ENCODE measurements at places on chromosomes 1 and 21.

DNA sequence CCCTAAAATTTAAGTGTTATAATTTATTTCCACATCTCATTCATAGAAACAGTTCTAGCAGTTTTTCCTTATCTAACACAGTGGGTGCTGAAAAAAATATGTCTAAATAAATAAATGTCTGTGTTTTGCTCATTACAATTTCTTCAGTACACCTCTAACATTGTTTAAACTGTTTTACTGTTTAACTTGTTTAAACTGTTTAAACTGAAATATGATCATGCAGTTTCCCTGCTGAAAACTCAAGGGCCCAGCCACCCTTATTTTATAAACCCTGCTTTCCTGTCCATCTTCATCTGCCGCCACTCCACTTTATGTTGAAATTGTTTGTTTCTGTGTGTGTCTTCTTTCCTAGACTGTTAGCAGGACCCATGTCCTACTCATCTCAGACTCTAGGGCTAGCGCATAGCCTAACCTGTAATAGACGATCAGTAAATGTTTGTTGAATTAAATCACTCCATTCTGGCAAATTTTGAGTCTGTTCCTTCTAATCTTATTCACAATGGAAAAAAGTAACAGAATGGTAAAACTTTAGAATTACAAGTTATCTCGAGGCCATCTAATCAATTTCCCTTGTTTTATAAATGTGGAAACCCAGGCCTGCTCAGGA, 9.4 kb upstream of the PIK3C2B start:
- DNase-seq: no peak

DNA sequence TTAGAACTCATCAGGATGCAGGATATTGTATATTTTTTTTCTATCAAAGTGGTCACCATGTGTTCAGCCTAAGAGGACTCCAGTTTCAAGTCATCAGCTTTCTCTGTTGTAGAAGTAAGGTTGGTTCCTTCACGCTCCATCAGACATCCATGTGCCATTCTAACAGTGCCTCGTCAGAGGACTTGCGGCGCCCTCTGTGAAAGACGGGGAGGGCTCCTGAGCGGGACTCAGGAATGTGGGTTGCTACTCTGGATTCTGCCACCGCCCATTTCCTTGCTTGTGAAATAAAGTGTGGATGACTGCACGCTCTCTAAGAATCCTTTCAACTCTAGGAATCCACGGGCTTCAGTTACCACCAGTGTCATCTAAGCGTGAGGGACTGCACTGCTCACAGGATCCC, 593.5 kb downstream of the KIF26B start:
- DNase-seq: no peak

DNA sequence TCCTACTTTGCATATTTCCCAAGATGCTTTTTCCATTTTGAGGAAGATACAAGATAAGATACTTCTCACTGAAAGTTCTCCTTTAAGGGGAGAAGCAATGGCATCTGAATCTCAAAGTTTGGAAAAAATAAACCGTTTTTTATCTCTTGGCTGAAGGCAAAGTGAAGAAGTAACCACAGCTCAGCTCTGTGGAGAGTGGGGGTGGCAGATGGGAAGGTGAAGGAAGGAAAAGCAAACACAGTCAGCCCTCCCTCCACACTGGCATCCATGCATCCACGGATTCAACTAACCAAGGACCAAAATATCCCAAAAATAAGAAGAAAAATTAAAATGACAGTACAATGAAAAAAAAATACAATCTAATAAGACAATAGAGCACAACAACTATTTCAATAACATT, 211.1 kb downstream of the RGS7 start:
- DNase-seq: no peak

DNA sequence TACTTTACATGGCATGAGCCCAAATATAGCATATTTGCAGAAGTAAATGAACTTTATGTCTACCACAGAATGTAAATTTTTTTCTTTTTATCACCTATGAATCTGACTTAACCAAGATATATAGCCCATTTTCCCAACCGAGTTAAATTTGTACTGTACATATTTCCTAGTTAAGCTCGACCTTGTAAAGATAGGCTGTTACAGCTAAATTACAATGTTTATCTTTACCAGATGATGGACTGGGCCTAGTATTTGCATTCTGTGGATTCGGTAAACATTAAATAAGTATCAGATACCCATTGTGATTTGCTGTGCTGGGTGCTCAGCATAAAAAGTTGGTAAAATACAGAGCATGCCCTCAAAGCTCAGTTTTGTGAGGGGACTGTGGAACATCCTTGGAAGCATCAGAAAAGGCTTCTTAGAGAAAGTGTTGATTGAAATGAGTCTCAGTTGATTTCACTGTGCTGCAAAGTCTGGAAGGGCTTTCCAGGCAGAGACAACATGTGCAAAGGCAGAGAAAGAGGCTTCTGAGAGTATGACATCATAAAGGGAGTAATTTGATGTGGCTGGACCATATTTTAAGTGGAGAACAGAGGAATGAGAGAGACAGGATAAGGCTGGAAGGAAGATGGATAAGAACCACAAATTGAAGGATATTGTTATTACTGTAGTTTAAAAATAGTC, 27.4 kb downstream of the MORC3 start:
- no peak for DNase-seq

GRCh38 chr1:20485527-20486456, at the start of gene CAMK2N1:
Gene CAMK2N1, minus strand, starts transcription at chr1:20486210. Its CDS starts 831 bp downstream, at chr1:20485379.
- no peak for DNase-seq

DNA sequence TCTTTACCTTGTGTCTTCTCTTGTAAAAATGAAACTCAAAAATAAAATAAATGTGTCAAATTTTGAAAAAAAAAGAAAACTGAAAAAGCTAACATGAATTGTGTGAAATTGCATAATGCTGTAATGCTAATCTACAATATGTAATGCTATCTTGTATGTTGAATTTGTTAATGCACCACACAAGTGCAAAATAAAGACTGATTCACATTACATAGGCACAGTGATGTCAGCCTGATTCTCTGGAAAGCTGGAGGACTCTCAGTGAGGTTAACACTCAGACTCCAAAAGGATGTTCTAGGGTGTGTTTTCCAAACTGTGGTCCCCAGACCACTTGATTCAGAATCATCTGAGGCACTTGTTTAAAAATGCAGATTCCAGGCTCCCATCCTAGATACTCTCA, 25.6 kb downstream of the SYT11 start:
- DNase-seq: no peak

DNA sequence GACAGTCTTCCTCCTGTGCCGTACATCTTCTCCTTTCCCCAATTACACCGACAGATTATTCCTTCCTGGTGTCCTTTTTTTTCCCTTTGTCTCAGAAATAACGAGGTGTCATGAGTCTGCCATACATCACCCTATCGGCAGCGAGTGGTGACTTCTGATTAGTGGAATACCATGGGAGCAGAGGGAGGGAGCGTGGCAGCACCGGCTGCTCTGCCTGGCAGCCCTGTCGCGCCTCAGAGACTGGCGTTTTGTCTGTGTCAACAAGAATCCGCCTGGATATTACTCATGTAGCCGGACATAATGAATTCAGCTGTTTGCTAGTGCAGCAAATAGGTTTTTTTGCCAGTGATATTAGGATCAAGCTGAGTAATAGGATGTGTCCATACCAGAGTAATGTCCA, 51.8 kb downstream of the UTP25 start:
- no peak for DNase-seq

DNA sequence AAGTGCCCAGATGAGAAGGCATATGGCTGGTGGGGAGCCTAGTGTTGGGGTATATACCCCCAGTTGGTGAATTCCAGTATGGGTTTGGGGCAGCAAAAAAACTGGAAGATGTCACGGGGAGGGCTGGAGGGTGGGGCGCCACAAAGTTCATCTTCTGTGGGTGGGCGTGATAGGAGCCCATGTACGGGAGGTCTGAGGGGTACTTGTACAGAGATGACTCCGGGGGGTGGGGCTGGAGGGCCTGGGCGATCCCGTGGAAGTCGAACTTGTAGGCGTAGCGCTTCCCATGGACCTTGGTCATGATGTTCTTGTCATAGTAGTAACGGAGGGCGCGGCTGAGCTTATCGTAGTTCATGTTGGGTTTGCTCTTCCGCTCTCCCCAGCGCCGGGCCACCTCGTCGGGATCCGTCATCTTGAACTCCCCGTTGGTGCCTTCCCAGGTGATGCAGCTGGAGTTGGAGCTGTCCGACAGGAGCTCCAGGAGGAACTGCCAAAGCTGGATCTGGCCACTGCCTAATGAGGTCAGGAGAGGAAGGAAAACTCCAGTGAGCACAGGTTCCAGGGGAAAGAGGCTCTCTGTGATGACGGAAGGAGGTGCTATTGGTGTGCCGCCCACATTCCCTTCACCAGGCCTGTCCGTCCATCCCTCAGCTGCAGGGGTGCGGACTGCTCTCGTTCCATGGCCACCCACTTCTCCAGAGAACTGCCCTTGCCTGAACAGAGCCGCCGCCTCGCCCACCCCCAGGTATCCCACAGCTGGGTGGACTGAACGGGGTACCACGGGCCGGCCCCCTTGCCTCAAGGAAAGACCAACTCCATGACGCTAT, 114.7 kb downstream of the ERG start:
- DNase-seq: no peak

GRCh38 chr1:25727635-25728286, 72.2 kb upstream of the SELENON start:
- no peak for DNase-seq

DNA sequence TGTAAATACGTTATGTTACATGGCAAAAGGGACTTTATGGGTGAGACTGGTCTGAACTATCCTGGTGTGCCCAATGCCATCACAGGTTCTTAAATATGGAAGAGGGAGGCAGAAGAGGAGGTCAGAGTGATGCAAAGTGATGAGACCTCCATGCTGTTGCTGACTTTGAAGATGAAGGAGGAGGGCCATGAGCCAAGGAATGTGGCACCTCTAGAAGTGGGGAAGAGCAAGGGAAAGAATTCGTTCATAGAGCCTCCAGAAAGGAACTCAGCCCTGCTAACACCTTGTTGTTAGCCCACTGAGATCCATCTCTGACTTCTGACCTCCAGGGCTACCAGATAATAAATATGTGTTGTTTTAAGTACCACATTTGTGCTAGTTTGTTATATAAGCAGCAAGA, 462.0 kb downstream of the RPS6KC1 start:
- DNase-seq: no peak

- no peak for DNase-seq
Measured at GRCh38 chr1:183992424-183992823, 45.1 kb downstream of the COLGALT2 start.

DNA sequence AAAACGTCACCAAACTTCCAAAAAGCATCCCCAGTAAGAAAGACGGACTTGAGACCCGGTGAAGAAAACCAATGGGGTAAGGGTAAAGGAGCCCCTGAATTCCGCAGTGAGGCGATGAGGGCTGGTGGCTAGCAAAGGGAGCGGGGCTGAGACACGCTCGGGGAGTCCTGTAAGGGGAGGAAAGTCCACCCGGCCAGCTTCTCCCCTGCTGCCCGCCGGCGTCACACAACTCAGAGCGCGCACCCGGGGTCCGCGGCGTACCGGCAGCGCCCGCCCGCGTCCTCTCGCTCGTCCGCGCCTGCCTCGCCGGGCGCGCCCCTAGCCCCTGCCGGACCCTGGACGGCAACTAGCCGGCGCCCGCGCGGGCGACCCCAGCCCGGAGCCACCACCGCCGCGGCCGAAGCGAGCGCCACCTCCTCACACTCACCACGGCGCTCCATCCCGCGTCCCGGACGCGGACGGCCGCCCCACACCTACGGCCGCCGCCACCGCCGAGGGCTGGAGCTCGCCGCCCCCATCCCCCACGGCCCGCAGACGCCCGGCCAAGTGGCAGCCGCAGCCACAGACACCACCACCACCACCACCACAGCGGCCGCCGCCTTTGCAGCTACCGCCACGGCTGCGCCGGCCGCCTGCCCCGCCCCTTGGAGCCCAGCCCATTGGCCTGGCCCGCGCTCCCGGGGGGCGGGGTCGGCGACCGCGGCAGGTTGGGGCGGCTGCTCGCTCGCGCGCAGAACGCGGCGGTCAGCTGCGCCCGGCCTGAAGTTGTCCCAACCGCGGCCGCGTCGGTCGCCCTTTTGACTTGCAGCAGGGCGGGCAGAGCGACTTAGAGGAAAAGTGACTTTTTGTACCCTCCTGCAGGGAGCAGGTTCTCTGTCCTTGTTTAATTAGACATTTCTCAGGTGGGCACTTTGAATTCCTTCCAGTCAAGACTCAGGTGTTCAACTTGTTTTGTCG, 10.0 kb upstream of the ARHGAP29 start:
- DNase-seq: peak; percentile 56

Data from NB4 (cell line).